Osteoblast (primary cell): ENCODE measurements at places on chromosomes 3 and 15.

- DNase-seq, result no peak
Observed at GRCh38 chr3:63479661-63480035, 172.8 kb upstream of the SNTN start.

- DNase-seq, result no peak
Observed at GRCh38 chr3:14188041-14188754, 9.6 kb downstream of the LSM3 start.

DNA sequence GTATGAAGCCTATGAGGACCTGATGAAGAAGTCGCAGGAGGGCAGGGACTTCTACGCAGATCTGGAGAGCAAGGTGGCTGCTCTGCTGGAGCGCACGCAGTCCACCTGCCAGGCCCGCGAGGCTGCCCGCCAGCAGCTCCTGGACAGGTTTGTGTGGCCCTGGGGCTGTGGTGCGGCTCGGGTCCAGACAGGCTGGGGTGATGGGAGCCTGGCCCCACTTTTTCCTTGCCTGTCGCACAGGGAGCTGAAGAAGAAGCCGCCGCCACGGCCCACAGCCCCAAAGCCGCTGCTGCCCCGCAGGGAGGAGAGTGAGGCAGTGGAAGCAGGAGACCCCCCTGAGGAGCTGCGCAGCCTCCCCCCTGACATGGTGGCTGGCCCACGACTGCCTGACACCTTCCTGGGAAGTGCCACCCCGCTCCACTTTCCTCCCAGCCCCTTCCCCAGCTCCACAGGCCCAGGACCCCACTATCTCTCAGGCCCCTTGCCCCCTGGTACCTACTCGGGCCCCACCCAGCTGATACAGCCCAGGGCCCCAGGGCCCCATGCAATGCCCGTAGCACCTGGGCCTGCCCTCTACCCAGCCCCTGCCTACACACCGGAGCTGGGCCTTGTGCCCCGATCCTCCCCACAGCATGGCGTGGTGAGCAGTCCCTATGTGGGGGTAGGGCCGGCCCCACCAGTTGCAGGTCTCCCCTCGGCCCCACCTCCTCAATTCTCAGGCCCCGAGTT, 29.0 kb downstream of the PTPN23 start:
- DNase-seq, result peak; percentile 72

DNA sequence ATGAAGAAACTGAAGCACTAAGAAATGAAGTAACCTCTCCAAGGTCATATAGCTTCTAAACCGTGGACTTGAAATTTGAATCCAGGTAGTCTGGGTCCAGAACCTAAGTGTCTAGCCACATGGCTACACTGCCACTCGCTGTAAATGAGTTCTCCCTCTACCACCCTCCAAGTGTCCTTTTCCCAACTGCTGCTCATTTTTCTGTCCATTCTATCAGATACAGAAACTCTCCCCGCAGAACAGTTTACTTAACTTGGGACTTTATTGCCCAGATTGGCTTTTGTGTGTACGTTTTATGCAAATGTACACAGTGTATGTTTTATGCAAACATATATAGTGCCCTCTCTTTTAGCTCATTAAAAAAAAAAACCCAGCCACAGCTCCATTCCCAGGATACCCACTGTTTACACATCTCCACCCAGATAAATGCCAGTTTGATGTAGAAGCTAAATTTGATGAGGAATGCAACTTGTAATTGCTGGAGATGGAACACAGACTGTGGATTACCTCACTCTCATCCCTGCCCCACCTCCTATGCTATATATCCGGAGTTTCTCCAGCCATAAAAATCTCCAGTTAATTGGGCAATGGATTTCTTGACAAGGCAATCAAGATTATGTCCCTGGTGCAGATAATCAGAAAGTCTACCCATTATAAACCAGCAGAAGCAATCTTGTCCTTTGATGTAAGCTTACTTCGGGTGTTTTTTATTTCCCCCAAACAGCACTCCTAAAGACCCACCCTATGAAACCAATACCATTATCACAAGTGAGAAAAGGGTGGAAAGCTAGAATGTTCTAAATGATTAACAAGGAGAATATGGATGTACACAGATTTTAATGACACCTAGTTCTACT, 42.0 kb downstream of the THBS1 start:
- no peak for DNase-seq

DNA sequence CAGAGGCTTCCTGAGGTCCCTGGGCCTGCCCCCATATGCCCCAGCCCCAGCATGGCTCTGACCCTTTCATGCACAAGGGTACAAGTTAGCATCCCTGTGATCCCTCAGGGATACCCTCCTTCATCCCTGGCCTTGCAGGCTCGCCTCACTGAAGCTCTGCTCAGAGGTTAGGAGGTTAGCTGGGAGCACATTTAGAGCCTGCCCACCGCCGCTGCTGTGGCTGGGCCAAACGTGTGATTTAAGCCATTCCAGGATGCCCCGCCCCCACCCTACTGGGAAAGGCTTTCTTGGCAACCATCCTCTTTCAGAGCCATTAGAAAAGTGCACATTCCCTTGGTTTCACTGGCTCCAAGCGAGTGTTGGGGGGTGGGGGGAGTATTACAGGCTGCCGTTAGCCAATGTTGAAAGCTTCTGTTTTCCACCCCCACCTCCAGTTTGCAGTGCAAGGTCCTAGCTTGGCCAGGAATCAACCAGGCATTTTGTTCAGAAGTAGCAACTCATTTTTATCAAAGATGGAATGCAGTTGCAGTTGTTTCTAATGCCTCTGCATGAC, 6.3 kb upstream of the HES1 start:
- no peak for DNase-seq

- DNase-seq, result no peak
Observed at GRCh38 chr3:185361920-185362319, 1.0 kb upstream of the MAP3K13 start.

DNA sequence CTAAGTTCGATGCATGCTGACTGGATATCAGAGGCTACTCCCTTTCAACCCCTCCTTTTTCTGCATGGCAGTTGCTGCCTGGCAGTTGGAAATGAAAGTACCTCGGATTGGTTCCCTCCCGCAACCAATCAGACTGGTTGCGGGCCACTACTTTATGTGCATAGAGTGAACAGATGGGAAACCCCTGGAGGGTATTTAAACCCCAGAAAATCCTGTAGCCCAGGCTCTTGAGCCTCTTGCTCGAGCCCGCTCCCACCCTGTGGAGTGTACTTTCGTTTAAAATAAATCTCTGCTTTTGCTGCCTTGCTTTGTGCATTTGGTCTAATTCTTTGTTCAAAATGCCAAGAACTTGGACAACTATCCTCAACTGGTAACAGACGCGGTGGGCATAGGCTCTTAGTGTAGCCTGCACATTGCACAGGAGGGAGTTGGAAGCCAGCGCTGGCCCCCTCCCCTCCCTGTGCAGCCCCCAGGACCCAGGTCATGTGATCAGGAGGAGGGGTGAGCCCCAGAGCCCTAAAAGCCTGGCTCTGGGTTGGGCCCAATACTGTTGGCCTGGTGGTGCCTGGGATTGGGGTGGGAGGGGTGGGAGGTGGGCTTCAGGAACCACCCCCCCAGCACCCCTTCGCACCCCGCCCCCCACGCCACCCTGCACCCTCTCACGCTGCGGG, 26.8 kb downstream of the RHCG start:
- no peak for DNase-seq

DNA sequence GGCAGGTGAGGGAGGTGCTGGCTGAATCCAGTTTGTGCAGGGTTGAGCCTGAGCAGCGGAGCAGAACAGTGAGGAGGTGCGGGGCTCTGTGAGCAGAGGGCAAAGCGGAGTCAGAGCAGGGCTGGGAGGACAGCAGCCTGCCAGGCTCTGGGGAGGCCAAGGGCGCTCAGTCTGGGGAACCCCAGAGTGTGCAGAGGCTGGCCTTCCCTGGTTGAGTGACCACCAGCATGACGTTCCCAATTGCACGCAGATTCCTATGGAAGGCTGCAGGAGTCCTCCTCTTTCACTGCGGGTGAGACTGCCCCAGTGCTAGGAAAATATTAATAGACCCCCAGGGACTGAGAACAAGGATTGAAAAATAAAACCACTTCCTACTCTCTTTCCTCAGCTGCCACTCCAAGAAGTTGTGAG, 13.2 kb downstream of the MRAS start:
- DNase-seq, result no peak

GRCh38 chr3:182118066-182118465, 406.3 kb downstream of the SOX2 start:
- DNase-seq, result no peak

DNA sequence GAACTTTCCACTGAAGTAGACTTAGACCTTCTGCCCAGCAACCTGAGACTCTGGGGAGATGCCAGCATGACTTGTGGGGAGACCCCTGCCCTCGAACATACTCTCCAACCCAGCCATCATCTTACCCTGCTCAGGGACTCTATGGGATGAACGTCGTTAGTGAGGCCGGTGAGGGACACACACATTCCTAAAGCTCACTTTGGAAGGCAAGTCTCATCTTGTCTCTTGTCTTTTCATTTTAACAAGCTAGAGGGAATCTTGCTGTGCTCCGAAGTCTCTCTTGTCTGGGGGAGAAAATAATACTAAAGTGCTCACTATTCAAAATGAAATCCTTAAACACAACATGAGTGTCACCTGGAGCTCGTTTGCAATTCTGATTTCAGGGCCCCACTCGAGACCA, 239.5 kb upstream of the HES1 start:
- no peak for DNase-seq

GRCh38 chr15:62886431-62887071, 156.0 kb upstream of the TPM1 start:
- no peak for DNase-seq

DNA sequence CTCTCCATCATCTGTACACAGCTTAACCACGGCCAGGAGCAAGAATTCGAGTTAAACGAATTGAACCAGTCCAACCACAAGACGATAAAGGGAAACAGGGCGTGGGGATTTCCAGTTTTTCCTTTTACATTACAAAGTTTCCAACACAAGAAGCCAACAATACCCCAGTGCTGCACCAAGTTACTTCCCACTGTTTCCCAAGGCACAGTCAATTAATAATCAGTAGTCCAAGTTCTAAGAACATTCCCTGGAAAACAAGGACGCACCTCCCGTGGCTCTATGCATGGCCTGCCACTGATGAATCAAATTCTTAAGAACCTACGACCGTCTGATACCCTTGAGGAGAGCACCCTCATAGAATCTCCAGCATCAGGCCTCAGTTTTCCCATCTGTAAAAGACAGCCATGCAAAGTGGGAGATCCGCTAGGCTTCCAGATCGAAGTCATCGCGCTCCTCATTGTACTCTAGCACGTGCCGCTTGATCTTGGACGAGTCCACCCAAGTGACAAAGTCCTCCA, 774 bp downstream of the IMP3 start:
- no peak for DNase-seq

- DNase-seq, result no peak
Observed at GRCh38 chr3:193599393-193599792, 6.4 kb downstream of the OPA1 start.

DNA sequence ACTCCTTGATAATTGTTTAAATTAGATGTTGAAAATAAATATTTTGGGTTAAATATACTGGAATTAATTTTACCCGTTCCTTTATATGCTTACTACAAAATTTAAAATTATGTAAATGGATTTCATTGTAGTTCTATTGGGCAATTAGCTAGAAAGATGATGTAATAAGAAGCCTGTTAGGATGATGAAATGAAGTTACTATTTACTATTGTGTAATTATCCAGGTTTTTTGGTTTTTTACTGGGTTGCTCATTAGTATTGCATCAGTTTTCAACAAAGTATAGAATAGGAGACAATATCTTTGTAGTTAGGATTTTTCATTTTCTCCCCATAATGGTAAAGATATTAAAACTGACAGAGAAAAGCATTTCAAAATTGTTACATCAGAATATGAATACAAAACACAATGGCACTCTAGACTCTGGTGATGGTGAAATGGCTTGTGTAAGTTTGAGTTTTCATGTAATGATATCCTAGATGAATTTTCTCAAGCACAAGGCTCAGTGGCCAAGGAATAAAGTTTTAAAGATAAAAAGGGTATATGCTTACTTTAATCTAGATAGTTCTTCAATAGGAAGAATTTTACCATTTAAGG, 222.0 kb downstream of the P3H2 start:
- no peak for DNase-seq

GRCh38 chr3:7683426-7683825, 818.2 kb upstream of the LMCD1 start:
- no peak for DNase-seq
